ENCODE measurements at places on chromosomes 3 and 15.

- no peak overlapping the region for H3K4me3 ChIP-seq
- H3K27ac ChIP-seq, result no peak overlapping the region
- DNase-seq, result no peak
Measured at GRCh38 chr15:39409876-39410530, 170.9 kb upstream of the THBS1 start.

- H3K27me3 ChIP-seq, result peaks cover 3% of the 10 kb centered on the region
- no peak for DNase-seq
- no peaks in the 10 kb centered on the region for H3K36me3 ChIP-seq
- no peak overlapping the region for H3K27ac ChIP-seq
Measured at GRCh38 chr3:131303848-131304247, 77.7 kb upstream of the NUDT16 start.

DNA sequence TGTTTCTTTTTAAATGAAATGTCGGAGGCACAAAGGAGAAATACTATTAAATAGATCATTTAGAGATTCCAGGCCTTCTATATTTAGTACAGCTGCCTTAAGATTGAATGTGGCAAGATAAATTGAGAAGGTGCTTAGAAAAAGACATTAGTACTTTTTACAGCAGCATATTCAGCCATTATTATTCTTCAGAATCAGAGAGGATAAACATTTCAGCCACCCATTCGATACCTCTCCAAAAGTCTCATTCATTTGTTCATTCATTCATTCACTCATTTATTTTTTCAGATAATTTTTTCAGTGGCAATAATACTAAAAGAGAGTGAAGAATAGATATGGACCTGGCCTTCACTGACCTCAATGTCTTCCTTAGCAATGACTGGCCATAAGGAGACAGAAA lies 347.0 kb downstream of the GRM7 start:
- no peaks in the 10 kb centered on the region for H3K27me3 ChIP-seq
- no peaks in the 10 kb centered on the region for H3K36me3 ChIP-seq
- no peaks in the 10 kb centered on the region for H3K4me1 ChIP-seq
- DNase-seq, result no peak
- no peak overlapping the region for H3K27ac ChIP-seq
- H3K4me3 ChIP-seq, result no peak overlapping the region

DNA sequence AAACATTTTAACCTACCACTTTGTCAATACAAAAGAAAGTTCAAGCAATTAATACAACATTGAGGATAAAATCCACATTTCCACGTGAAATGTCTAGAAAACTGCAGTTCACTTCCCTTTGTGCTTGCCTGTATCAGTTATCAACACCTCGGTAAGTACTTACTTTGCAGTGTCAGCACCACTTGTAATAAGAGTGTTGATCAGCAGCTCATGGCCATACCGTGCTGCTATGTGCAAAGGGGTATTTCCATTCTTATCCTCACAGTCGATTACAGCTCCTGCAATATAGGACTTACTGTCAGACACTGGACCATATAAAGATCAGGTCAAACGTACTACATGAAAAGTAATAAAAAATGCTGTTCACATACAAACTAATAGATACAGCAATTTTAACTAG lies 84.4 kb downstream of the ANKRD28 start:
- DNase-seq, result no peak
- H3K4me1 ChIP-seq, result peaks cover 3% of the 10 kb centered on the region
- H3K27me3 ChIP-seq, result no peaks in the 10 kb centered on the region
- H3K27ac ChIP-seq, result no peak overlapping the region
- peaks cover 26% of the 10 kb centered on the region for H3K36me3 ChIP-seq

DNA sequence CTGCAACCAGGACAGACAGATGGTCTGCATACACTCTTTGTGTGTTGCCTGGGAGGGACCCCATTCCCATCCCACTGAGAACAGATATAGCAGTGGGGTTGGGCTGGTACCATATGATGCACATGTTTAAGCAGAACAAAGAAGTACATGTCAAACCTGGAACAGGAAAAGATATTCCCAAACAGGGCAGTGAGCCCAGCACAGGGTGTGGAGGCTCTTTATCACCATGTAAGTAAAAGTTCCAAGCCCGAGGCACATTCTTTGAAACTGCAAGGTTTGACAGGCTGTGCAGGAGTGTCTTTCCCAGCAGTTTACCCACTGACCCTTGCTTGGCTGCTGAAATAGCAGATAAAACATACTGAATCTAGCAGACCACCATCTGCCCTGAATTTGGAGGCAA lies 5.3 kb upstream of the ZNF445 start:
- peaks cover 5% of the 10 kb centered on the region for H3K4me1 ChIP-seq
- H3K36me3 ChIP-seq, result no peaks in the 10 kb centered on the region
- no peak overlapping the region for H3K4me3 ChIP-seq
- H3K27me3 ChIP-seq, result peaks cover 3% of the 10 kb centered on the region

- no peak overlapping the region for H3K4me3 ChIP-seq
- peaks cover 11% of the 10 kb centered on the region for H3K4me1 ChIP-seq
- no peaks in the 10 kb centered on the region for H3K36me3 ChIP-seq
- H3K27me3 ChIP-seq, result no peaks in the 10 kb centered on the region
- H3K27ac ChIP-seq, result no peak overlapping the region
Measured at GRCh38 chr15:64763874-64764273, 11.5 kb downstream of the RBPMS2 start.

DNA sequence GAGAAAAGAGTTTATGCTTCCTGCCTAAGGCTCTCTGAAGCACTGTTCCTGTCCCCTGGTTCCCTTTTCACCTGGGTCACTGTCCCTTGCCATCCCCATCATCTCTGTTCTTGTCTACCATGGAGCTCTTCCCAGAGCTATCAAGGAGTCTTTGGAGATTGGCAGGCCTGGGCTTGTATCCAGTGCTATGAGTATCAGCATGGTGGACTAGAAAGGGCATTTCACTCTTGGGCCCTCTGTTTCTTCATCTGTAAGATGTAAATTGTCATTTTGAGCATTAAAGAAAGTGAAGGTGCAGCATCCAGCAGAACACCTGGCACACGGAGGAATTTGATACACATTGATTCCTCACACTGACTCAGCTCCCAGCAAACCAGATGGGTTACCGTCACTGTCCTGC lies 388.2 kb downstream of the CACNA2D3 start:
- H3K27me3 ChIP-seq, result no peaks in the 10 kb centered on the region
- no peaks in the 10 kb centered on the region for H3K4me1 ChIP-seq
- no peak overlapping the region for H3K4me3 ChIP-seq
- no peak overlapping the region for H3K27ac ChIP-seq
- DNase-seq, result no peak

DNA sequence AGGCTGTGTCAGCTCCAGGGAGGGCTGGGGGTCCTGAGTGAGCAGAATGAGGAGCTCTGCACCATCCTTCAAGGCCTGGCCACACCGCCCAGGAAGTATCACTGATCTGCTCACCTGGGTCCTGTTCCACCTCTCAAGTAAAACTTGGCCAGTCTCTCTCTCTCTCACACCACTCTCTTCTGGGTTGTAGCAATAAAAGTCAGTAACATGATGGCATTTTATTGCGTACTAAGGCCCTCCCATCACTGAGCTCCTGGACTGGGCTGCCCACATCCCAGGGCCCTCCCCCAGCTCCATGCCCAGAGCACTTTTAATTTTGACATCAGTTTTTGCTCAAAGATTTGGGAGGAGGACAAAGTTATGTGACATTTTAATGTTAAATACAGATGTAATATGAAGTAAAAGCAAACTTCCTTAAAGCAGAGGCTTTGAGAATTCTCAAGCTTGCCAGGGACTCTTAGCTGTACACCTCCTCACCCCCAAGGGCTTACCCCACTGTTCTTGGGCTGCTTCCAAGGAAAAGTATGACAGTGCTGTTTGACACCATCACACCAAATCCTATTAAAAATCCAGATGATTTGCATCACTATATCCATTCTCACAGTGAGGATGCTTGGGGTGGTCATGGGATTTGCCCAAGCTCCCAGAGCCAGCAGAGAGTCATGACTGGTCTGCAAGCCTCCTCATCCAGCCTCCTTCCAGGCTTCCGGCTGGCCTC lies 105.1 kb upstream of the SLCO2A1 start:
- no peaks in the 10 kb centered on the region for H3K27me3 ChIP-seq
- DNase-seq, result no peak
- no peak overlapping the region for H3K4me3 ChIP-seq
- no peaks in the 10 kb centered on the region for H3K36me3 ChIP-seq
- H3K27ac ChIP-seq, result no peak overlapping the region

All from activated CD4-positive, alpha-beta T cell treated with anti-CD3 and anti-CD28 coated beads, Interleukin-2, amount 10 ng/mL, durations not matched to agents 7 days and 5 days (primary cell).